NAMALWA (cell line): ENCODE measurements at places on chromosomes 1 and 21.

DNA sequence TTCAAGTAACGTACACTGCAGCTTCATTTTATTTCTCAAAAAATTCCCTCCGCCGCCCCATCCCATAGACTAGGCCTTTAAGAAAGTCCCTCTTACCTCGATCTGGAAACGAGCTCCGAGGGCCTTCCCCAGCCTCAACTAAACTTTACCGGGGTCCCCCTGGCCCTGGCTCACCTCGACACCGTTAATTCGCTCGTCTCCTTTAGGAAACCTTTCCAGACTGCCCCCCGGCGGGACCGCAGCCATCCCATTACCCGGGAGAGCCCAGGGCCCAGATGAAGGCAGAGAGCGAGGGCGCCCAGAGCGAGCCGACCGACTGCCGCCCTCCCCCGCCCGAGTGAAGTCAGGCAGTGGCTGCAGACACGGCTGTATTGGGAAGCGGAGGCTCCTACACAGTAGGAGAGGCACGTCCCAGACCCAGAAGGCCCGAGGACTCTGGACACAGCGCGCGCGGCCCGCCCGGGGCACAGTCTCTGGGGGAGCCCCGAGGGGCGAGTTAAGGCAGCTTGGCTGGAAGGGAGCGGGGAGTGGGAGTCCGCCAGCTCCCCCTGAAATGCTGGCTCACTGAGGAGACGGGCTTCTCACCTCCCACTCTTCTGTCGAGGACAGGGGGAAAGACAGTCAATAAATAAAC, 14.6 kb downstream of the SEMA6C start:
- DNase-seq = no peak

- no peak for DNase-seq
These were observed 3.6 kb downstream of the PERM1 start for GRCh38 chr1:978069-978834.

- peak; percentile 34 for DNase-seq
These were observed 111.0 kb downstream of the PTPN14 start for GRCh38 chr1:214440219-214440965.

- no peak for DNase-seq
These were observed at the start of gene MACF1 for GRCh38 chr1:39204441-39205081. Gene MACF1, plus strand, starts transcription at chr1:39204695. Its CDS starts 328 bp downstream, at chr1:39205023.

DNA sequence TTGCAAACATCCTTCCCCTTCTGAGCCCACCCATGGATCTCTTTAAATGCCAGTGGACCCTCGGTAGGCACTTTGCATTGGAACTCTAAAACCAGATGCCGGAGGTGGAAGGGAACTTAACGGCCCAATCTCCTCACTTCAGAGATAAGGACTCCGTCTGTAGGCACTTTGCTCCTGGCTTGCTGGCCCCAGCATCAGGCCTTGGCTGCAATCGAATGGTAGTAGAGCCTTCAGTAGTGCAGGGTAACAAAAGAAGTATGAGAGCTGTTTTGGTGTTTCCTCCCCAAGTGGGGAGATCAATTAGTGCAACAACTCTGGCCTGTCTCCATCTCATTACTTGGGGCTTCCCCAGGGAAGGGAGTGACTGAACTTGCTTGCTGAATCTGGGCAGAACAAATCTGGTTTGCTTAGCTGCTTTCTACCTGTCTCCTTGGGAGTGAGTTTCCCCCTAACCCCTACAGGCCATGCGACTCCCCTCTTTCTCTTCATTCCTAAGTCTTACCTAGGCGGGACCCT, 70.8 kb downstream of the TENT5C start:
- DNase-seq = no peak

DNA sequence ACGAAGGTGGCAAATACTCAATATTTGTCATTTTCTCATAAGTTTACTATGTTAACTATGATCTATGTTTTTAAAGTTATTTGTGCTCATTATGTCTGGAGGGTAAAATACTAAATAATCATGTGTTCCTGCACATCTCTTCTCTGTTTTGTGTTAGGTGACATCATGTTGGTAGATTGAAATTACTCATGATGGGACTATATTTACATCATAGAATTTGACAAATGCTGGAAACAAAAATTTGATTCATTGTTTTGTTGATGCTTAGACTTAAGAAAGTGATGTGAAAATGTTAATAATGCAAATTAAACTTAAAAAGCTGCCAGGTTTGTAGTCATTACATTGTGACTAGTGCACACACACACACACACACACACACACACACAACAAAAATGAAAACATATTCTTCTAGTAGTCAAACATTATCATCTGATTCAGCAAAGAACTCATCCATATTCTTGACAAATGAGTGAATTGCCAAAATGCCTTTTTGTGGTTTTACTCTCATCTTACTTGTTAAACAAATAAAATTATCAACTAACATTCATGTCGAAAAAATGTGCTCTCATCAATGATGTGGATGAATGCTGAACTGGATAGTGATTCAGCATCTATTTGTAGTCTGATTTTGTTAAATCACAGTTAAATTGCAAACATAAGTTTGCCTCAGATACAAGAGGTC, 870.7 kb downstream of the BRINP3 start:
- DNase-seq = no peak

DNA sequence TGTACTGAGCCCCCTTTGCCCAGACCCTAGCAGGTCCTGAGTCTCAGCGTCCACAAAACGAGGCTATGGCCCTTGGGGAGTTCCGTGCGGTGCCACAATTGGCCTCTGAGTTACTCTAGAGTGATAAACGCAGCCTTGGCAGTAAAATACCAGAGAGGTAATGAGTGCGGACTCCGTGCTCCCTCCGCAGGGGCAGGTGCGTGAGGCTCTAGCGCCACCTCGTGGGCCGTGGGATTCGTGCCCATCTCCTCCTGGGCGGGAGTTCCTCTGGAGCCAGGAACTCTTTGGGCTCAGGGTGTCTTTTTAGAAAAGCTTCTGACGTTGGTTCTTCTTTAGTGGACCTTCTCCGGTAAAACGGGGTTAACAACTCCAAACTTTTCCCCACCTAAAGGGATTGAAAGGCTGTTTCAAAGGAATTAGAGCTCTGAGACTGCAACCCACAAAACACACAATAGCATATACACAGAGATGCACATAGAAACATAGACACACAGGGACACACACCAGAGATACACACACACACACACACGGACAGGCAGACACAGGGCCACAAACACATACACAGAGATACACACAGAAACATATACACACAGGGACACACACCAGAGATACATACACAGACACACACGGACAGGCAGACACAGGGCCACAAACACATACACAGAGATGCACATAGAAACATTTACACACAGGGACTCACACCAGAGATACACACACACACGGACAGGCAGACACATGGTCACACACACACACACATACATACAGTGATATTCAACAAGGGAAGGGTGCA, 99.4 kb downstream of the KCNJ15 start:
- DNase-seq = peak; percentile 74

DNA sequence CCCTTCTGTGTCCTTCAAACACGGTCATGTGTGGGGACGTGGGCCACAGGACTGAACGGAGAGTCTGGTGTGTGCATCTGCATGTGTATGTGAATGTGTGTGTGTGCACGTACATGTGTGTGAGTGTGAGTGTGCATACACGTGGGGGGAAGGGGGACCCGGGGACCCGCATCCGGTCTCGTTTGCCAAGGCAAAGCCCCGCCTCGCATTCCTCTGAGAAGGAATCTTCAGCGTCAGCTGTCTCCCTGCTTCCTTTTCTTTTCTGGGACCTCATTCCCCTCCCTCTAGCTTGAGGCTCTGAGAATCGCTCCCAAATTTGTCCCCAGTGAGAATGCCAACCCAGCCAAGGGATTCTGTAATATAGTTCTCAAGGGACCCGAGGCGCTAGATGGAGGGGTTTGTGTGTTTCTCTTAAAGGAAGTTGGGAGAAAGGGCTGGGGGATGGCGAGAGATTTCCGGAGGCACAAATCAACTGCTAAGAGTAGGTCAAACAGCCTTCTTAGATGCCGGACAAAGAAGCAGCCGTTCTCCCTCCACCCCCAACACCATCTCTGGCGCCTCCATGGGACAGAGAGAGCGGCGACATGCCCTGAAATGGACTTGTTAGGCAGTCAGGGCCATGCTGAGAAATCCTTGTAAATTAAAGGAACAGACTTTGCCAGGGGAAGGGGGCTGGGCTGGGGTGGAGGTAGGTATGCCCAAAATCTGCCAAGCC, 6.6 kb downstream of the IFFO2 start:
- DNase-seq = no peak

GRCh38 chr1:170290991-170291390, 145.2 kb downstream of the NTMT2 start:
- no peak for DNase-seq

GRCh38 chr1:173293756-173294155, 86.6 kb upstream of the TNFSF4 start:
- no peak for DNase-seq

- no peak for DNase-seq
These were observed 53.2 kb upstream of the RAVER2 start for GRCh38 chr1:64691626-64692025.

- no peak for DNase-seq
These were observed 561.9 kb upstream of the ADGRL4 start for GRCh38 chr1:79568411-79568810.
